Stimulated activated CD4-positive, alpha-beta T cell treated with anti-CD3 and anti-CD28 coated beads, Interleukin-1b, Interleukin-23, amount 100 ng/mL, for 1 hour (primary cell): ENCODE measurements at places on chromosomes 2 and 18.

GRCh38 chr2:64876137-64876647, 113.0 kb upstream of the SLC1A4 start:
- DNase-seq, result no peak

DNA sequence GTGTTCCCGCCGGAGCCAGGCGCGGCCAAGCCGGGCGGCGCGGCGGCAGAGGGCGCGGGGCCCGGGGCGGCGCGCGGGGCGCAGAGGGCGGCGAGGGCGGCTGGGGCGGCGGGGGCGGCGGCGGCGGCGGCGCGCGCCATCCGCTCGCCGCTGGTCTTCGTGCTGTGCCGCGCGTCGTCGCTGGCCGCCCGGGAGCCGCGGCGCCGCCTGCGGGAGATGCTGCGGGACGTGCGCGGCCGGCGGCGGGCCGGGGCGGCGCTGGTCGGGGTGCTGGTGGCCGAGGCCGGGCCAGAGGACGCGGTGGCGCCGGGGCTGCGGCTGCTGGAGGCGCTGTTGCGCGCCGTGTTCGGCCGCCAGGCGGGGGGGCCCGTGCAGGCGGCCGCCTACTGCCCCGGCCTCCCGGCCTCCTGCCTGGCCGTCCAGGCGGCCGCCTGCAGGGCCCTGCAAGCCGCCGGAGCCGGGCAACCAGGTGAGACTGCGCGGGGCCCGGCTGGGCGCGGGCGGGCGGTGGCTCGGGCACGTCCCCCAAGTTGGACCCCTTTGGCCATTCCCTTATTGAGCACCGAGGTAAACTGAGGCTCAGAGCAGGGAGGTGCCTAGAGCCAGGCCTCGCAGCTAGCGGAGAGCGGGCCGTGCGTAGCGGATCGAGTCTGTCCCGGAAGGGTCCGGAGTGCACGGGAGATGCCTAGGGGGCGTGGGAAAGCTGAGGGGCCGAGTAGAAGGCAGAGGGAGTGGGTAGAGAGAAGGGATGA, 584 bp downstream of the C2orf72 start:
- DNase-seq, result no peak

DNA sequence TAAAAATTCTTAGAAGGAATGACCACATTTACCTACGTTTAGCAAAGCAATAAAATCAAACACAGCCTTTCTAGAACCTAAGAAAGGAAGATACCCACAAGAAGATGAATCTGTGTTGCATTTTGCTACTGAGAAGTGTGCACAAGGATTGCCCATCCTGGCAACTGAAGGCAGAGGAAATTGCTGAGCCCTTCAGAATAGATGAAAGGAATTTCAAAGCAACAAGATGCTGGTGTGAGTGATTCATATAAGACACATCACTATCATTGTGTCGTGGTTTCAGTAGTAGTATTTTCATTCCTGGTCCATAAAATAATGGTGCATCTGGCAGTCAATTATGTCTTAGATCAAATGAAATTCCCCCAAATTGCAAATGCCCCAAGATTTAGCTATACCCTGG, 48.4 kb upstream of the ANKRD44 start:
- no peak for DNase-seq

GRCh38 chr2:12300019-12300602, 416.6 kb upstream of the TRIB2 start:
- no peak for DNase-seq

DNA sequence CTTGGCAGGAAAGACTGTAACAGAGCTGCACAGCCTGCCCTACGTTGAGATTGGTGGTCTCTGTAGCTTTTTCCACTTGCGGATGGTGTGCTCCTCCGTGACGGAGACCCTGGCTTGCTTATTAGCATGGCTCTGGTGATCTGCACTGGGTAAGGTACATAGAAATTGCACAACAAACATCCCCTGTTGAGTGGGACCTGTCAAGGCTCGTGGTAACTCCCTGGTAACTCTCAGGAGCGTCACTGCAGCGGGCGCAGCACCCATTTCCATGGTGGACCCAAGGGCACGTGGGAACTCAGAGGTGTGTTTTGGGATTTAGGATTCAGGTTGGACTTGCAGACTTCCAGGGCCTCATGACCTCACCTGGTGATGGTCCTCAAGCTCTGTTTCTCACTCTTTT, 1.1 kb downstream of the TRAF3IP1 start:
- DNase-seq, result no peak

DNA sequence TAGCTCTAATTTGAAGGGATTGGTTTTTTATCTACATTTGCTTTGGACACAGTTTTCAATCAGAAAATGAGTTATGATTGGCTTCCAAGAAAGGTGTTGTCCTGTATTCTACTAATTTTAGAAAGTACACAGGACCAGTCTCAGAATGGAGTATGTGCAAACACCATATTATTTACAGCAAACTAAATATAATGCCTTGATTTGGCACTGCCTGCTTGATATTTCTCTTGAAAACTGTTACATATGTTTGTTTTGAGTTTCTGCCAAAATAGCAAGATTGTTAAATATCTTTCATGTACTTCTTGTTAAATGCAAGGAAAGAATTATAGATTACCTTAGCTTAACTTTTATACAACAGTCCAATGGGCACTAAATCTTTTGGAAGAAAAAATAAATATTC, 694.9 kb downstream of the KCNJ3 start:
- no peak for DNase-seq
